T-helper 22 cell (primary cell): ENCODE measurements at places on chromosomes 4 and X.

DNA sequence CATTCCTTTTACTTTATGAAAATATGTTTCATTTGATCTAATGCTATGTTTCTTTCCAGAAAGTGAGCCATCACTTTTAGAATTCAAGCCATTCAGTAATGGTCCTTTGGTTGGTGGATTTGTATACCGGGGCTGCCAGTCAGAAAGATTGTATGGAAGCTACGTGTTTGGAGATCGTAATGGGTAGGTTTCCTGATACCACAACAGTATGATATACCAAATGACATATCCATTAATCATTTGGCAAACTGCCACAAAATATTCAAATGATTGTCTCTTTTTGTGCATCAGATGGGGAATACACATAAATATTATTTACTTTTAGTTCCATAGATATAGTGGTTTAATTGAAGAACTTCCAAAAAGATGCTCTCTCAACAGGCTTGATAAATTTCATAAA, 68.2 kb downstream of the HHIP start:
- DNase-seq, result no peak

GRCh38 chr4:165726831-165727230, 146.2 kb upstream of the TLL1 start:
- DNase-seq, result no peak

DNA sequence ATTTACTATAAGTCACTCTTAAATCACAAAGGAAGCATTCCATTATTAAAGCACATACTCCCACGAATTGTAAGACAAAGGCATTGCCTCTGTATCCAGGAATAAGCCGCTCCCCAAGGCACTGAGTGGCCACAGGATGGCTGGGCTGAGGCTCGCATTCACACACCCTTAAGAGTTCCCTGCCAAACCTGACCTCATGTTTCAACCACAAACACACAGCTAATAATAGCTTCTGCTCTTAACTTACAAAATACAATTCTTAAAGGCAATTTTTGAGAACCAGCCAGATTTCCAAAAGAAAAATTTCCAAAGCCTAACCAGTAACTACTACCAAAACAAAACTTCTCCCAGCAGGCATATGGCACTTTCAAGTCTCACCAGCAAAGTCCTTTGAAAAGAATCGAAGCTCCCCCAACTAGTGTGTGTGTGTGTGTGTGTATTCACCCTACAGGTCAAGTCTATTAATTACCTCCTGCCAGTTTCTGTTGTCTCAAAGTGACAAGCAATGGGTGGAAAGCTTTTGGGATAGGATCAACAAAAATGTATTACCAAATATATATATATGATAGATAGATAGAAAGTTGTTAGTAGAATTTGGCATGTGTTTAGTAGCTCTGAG, 36.0 kb downstream of the ARHGAP6 start:
- DNase-seq, result no peak

GRCh38 chr4:69750346-69750745, 10.1 kb downstream of the SULT1B1 start:
- no peak for DNase-seq

DNA sequence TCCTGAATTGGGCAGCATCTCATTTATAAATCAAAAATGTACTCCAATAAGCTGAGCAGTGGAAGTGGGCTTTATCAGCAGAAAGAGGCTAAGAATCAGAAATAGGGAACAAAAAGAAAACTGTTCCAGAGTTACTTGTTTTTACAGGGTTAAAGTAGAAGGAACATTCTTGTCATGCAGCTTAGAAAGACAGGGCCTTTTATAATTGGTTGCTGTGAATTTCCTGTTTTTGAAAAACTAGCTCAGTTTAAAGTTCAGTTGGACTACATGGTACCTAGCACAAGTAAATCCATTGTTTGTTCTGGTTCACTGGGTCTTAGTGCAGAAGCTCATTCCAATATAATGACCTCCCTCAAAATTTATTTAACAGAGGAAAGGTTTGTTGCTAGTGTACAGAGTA, 200.8 kb downstream of the GRIA2 start:
- no peak for DNase-seq

GRCh38 chr4:156336511-156336910, 382.8 kb upstream of the CTSO start:
- no peak for DNase-seq

DNA sequence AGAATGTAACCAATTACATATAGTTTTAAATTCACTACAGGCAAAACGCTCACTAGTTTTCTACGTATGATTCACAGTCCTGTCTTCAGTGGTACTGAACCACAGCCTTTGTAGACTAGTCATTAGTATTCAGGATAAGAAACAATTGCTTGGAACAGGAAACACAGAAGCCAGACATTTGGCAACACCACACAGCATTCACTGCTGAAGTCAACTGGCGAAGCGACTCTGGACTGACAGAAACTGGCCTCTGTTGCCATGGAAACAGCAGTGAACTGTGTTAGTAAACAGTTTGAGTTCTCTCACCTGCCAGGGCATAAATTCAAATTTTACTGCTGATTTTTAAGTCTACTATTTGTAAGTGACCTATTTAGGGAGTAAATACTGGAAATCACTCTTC, 57.6 kb downstream of the MAPK10 start:
- no peak for DNase-seq

DNA sequence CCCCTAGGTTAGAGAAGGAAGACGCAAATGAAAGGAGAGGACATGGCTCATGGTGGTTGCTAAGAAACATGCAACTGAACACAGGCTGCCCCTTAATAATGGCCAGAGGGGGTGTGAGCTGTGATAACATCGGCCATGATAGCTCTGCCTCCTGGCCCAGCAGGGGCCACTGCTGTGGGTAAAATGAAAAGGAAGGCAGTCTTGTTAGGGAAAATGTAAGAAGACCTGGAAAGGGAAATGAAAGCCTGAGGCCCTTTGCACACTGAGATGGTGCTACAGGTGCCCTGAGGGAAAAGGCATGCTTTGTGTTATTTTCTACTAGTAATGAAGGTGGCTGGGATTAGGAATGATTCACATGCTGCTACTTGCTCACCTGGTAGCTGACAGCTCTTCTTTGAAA, 123.6 kb upstream of the MID1 start:
- no peak for DNase-seq

GRCh38 chr4:140267576-140267975, 105.9 kb upstream of the SCOC start:
- no peak for DNase-seq

DNA sequence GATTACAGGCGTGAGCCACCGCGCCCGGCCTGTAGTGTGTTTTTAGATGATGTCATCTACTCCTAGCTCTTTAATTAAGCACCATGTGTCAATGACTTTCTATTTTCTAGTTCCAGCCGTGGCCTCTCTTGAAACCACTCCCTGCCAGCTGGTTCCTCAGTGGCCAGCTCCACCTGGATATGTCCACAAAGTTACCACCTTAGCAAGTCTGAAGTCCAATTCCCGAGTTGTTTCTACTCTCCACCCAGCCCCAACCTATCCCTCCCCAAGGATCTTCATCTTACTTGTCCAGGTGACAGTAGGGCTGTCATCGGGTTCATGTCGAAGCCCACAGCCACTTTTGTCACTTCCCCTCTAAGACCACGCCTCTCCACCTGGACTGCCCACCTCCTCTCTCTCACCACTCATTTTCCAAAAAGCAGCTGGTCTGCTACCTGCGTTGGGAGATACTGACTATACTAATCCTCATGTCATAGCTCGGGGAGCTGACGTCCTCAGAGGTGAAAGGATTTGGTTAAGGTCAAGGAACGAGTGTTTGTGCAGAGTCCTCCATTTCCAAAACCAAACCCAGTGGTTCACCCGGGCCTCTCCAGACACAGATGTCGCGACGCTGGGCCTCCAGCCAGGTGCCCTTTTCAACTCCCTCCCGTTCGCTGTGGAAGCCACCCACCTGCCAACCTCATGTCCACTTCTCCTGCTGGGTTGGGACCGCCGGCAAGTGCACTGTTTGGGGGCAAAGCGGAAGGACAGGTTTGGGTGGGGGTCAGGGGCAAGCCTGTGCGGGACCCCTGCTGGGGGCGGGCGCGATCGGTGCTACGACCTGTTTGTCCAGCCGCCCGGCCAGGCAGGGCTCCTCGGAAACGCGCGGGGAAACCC, 704 bp downstream of the FAM3A start:
- DNase-seq, result no peak

GRCh38 chr4:80196922-80197573, at the start of gene PRDM8:
PRDM8 (plus strand) TSS chr4:80197503; CDS start chr4:80200081, 2,578 bp downstream.
- DNase-seq, result no peak

DNA sequence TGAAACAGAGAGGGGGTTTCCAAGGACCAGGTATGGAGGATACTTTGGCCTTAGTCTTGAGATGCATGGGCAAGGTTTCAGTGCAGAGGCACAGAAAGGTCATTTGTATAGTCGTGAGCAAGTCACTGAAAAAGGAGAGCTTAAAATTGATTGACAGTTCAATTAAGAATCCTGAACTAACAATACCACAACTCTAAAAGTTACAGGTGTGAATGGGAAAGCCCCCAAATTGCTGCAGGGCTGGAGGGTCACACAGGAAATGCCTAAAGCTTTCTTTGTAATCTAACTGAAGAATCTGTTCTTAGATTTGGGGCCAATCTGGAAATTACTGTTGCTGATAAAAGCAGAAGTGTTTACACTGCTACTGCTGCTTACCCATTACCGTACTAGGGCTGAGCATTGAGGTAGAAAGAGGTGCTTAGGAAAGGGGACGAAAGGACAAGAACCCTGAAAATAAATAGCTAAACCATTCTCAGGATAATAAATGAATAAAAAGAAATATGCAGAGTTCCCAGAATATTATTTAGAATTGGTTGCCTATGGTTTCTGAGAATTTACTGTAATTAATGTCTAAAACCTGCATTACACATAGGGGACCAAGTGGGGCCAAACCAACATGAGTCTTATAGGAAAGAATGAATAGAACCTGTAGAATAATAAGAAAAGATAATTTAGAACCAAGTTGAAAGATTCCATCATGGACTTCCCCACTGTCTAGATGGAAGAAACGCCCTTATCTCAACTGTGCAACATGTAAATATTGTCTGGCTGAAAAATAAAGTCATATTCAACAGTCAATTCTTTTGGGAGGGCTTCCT, 91.9 kb upstream of the PPP1R2C start:
- no peak for DNase-seq

DNA sequence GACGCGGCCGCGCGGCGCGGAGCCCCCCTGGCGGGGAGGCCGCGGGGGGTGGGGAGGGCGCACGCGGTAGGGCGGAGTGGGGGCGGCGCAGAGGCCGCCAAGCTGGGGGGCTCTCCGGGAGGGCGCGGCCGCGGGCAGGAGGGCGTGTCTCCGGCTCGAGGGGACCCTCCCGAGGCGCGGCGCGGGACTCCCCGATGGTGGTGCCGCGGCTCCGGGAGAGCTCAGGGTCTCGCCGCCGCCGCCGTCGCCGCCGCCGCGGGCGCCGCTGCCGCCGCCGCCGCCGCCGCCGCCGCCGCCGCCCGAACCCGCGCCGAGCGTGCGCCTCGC, 165 bp upstream of the PTCHD1 start:
- DNase-seq, result no peak

DNA sequence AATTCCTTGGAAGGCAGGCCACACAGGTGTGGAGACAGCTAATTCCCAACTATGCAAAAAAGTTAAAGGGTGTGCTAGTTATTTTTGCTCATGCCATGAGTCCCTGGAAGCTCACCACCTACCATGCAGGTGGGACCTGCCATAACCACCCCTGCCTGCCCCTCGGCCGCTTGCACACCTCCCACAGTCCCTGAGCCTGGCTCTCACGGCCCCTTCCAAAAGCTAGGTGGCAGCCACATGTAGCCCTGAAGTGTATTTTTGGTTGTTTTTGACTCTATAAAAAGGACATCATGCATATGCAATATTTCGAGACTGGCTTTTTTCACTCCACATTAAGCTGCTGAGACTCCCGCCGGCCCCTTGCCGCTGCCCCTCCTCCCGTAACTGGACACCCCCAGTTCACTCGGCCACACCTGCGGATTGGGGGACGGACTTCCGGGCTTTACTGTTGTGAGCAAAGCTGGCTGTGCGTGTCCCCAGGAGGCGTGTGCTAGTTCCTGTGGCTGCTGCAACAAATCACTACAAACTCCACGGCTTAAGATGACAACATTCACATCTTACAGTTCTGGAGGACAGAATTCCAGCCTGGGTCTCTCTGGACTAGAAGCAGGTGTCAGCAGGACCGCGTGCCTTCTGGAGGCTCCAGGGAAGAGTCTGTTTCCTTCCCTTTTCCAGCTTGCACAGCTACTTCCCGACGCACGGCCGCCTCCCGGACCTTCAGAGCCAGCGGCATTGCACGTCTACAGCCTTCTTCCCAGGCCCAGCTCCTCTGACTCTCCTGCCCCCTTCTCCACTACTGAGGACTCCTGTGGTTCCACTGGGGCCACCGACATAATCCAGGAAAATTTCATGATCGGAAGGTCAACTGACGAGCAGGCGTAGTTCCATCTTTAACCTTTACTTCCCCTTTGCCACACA, 24.8 kb downstream of the ZFYVE28 start:
- DNase-seq, result no peak

DNA sequence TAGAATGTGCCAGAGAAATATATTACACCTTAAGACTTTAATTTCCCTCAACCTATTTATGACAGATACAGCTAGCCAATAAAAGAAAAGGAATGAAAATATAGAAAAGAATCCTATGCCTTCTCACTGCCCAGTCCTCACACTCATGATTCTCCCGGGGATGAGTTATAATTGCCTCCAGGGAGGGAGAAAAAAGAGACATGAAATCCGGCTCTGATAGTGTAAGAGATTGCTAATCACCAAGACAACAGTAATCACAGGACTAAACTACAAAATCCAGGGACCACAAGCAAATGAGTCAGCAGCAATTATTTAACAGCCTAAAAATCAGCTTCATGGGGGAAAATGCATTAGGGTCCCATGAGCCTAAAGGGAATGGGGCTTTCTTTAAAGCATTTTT, 95.9 kb upstream of the DUSP21 start:
- DNase-seq, result no peak

GRCh38 chr4:8835521-8836365, 35.9 kb downstream of the HMX1 start:
- DNase-seq, result no peak

- DNase-seq, result no peak
Measured at GRCh38 chrX:104721854-104722253, 155.9 kb downstream of the IL1RAPL2 start.

DNA sequence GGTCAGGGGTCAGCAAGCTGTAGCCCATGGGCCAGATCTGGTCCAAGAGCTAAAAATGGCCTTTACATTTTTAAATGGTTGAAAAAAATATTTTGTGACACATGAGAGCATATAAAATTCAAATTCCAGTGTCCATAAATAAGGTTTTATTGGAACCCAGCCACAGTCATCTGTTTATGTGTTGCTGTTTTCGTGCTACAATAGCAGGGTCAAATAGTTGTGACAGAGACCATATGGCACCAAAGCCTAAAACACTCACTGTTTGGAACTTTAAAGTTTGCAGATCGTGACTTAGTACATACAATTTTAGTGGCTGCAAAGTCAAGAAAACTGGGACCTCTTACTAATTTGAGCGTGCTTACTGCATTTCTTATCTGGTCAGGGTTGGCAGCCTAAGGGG, 29.2 kb downstream of the LAMP2 start:
- DNase-seq, result no peak
